ENCODE measurements at places on chromosomes 12 and 14.

GRCh38 chr12:16857456-16857923, 251.5 kb upstream of the LMO3 start:
- no peak for DNase-seq

DNA sequence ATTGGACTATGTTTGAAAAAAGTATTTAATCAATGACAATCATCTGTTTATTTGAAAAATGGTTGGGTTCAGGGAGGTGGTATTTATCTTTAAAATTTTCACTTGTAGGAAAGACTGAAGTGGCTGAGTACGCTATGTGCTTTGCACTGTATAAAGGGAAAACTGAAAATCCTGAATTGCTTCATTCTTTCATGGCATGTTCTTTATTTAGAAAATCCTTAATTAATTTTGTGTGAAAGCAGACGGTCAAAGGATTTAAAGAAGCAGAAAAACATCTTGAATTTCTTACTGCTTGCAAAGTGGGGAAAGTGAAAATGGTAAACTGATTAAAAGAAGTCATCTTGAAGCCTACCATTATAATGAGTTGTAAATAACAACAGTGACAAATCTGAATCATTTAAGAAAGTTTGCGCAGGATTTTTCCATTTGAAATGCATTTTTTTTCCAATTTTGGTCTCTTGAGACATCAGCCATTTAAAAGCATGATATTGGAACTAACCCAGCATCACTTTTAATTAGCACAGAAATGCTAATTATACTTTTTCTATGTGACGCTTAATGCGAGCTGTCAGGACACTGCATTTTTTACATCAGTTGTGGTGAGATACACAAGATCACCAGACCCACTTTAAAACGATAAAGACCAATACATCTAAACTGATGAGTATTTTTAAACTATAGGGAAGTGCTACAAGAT, 169.0 kb downstream of the NEDD1 start:
- DNase-seq, result no peak

DNA sequence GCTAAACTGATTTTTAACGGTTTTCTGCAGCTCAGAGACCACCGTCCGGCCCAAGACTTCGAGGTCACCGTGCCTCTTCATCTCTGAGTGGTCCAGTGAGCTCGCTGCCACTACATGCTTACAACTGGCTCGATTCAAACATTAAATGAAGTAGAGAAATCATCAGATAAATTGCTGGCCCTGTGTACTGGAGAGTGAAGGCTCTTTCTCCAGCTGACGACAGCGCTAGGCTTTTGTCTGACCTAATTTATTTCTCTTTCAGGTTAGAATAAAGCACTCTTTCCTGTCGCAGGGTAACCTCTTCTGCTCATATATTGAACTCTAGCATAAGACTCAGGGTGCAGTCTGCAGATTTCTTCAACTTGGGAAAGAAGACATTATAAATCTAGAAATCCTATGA, 6.4 kb downstream of the BCL11B start:
- no peak for DNase-seq

GRCh38 chr12:99027055-99027393, 381.9 kb downstream of the APAF1 start:
- DNase-seq, result no peak

GRCh38 chr12:62166525-62166924, 93.7 kb upstream of the USP15 start:
- no peak for DNase-seq

DNA sequence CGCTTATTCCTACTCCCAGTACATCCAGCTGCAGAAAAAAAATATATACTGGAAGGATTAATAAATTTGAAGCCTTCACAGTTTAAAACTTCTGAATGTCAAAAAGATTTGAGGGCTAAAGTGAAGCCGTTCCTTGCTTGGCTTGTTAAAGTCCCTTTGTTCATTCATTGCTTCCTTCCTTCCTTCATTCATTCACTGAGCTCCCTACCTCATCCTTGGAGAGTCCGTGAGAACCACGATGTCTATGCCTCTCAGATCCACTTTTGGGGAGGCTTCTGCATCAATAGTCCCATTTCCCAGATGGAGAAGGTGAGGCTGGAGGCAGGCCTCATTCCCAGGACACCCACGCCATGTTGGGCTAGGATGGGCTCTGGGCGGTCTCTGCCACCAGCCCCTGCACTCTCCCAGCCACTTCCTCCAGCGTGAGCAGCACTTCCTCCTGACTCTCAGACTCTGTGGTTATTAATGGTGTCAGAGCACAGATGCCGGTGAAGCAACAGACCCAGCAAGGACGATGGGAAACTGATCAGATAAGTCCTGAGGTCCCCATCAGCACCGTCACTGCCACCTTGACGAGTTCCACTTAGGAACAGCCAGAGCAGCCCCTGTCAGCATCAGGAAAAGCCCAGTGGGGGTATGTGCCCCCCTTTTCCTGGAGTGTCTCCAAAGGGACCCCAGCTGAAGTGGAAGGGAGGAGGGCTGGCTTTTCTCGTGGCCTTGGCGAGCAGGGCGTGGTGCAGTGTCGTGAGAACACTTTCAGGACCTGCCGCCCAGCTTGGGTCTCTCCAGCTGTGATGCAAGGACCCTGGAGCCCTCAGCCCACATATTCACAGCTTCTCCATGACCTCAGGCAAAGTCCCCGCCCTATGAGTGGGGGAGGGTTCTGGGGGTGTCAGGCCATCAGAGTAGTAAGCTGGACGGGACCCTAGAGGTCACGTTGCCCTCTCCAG, 21.2 kb downstream of the ASB2 start:
- no peak for DNase-seq

DNA sequence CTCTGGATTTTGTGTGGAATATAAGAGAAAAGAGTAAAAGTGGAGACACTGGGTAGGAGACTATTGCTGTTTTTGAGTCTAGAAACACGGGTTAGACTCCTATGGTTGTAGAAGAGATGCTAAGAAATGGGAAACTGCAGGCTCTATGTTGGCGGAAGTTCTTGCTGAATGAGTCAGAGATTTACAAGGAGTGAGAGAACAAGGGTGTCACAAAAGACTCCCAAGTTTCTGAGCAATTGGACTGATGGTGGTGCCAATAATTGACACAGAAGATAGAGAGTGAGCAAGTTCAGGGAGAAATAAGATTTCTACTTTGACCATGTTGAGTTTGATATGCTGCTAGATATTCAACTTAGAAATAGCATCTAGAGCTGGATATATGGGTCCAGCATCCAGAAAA, 2.6 kb upstream of the PRKD1 start:
- DNase-seq, result no peak

- no peak for DNase-seq
Measured at GRCh38 chr14:86221000-86221399, 691.1 kb downstream of the FLRT2 start.

DNA sequence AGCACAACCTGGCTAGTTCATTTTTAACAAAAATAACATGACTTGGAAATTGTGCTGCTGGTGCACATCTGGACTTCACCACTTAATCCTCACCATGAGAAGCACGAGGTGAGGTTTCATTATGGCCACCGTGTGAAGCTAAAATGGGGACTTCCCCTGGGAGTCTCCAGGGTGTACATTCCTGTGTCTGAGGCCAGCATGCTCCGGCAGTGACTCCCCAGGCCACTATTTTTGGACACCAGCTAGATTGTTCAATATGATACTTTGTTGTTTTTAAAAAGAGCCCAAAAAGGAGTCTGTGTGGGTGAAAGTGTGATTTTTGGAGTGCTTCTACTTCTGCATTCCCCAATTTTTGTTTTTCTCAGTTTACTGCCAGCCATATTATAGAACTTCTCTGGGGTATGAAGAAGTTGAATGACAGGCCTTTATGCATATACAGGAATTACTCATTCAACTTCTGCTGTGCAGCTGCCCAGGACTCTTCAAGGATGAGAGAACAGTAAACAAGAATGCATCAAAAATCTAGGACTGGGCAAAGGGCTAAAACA, 16.9 kb upstream of the AICDA start:
- DNase-seq, result no peak

GRCh38 chr12:2999265-2999841, 40.2 kb downstream of the TEAD4 start:
- DNase-seq, result no peak

GRCh38 chr14:36771028-36771640, 109.5 kb downstream of the PAX9 start:
- DNase-seq, result peak; percentile 75

GRCh38 chr12:59859171-59859510, 263.3 kb downstream of the SLC16A7 start:
- no peak for DNase-seq
